HepG2 (cell line): ENCODE measurements at places on chromosomes 7 and 10. TPM values are rescaled to one million over a fixed set of nuclear protein-coding genes. Genes with fewer than 3 reads are reported as not detected.

The FAM180A gene
- total RNA-seq: not detected in 2 replicates

The GHITM gene
- total RNA-seq: 212 and 345 TPM in 2 replicates

DNA sequence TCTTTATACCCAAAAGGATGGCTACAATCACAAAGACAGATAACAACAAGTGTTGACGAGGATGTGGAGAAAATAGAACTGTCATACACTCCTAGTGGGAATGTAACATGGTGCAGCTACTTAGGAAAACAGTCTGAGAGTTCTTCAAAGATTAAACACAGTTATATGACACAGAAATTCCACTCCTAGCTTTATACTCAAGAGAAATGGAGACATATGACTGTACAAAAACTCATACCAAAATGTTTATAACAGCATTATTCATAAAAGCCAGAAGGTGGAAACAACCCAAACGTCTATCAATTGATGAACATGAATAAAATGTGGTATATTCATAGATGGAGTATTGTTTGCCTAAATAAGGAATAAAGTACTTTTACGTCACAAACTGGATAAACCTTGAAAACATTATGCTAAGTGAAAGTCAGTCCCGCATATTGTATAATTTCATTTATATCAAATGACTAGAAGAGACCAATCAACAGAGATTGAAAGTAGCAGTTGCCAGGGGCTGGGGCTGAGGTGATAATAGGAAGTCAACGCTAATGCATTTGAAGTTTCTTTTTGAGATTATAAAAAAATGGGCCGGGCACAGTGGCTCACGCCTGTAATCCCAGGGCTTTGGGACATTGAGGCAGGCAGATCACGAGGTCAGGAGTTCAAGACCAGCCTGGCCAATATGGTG, 61.6 kb upstream of the SRPK2 start:
- H3K4me1 ChIP-seq: no peaks in the 10 kb centered on the region
- no peak overlapping the region for H3K27ac ChIP-seq
- no peak for DNase-seq
- no peaks in the 10 kb centered on the region for H3K36me3 ChIP-seq

The PDZD7 gene
- 0.60 and 0.73 TPM in 2 replicates for total RNA-seq

DNA sequence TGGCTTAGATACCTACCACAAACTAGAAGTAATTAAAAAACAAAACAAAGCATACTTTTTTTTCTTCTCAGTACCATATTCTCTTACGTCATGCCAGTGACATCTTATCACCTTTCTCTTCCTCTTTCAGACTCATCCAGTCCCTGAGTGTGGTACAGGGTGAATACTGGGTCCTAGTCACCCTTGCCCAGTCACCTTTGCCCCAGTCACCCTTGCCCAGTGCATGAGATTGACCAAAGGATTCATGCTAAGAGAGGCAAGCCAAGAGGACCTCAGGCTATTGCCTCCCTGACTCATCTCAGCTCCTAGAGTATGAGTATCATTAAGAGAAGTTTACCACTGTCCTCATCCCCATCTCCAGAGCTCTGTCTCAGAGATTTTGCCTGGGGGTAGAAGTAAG, 10.0 kb upstream of the TSPAN12 start:
- no peaks in the 10 kb centered on the region for H3K4me1 ChIP-seq
- no peak overlapping the region for H3K4me3 ChIP-seq
- H3K36me3 ChIP-seq: no peaks in the 10 kb centered on the region
- no peak overlapping the region for H3K27ac ChIP-seq
- no peak for DNase-seq
- H3K27me3 ChIP-seq: no peaks in the 10 kb centered on the region

The INHBA gene
- total RNA-seq: not detected in 2 replicates

DNA sequence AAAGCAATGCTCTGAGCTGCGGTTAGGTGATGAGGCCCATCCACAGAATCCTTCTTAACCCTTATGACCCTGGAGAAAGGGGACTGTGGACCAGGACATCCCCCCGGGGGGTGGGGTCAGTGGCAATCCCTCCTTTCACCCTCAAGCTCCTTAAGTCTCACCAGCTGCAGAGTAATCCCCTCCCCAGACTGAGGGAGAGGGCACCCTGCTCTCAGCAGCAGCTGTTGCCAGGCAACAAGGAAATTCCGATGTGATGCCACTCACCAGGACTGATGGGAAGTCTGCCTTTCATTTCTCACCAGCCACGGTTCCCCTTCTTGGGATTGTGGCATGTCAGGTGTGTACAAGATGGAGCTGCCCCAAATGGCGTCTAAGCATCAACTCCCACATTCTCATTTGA, 129.6 kb downstream of the DOCK1 start:
- H3K4me3 ChIP-seq: no peak overlapping the region
- H3K36me3 ChIP-seq: peaks cover 38% of the 10 kb centered on the region; the same call in 2 of the 3 replicates
- DNase-seq: no peak
- no peaks in the 10 kb centered on the region for H3K27me3 ChIP-seq
- H3K4me1 ChIP-seq: peaks cover 25% of the 10 kb centered on the region
- peak overlapping the region; percentile 78 for H3K27ac ChIP-seq
